MCF 10A (cell line): ENCODE measurements at places on chromosomes 7 and 10. TPM values are rescaled to one million over a fixed set of nuclear protein-coding genes. Genes with fewer than 3 reads are reported as not detected.

DNA sequence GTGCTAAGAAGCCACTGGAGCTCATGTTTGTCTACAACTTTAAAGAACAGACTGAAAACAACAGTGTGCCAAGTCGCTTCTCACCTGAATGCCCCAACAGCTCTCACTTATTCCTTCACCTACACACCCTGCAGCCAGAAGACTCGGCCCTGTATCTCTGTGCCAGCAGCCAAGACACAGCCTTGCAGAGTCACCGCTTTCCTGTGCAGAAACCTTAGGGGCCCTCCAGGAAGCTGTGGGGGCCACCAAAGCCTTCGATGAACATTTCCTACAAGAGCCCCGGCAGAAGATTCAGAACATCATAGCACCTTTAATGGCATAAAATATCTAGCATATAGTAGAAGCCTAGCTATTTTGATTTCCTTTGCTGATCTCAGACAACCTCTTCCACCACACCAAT lies 88.0 kb upstream of the PRSS58 start:
- no peak overlapping the region for H3K4me3 ChIP-seq
- H3K4me1 ChIP-seq = no peaks in the 10 kb centered on the region
- H3K36me3 ChIP-seq = no peaks in the 10 kb centered on the region

- no peak overlapping the region for H3K27ac ChIP-seq
- no peaks in the 10 kb centered on the region for H3K4me1 ChIP-seq
- H3K4me3 ChIP-seq = no peak overlapping the region
- H3K36me3 ChIP-seq = no peaks in the 10 kb centered on the region
Measured at GRCh38 chr7:9978106-9979064, 995.3 kb upstream of the PHF14 start.

DNA sequence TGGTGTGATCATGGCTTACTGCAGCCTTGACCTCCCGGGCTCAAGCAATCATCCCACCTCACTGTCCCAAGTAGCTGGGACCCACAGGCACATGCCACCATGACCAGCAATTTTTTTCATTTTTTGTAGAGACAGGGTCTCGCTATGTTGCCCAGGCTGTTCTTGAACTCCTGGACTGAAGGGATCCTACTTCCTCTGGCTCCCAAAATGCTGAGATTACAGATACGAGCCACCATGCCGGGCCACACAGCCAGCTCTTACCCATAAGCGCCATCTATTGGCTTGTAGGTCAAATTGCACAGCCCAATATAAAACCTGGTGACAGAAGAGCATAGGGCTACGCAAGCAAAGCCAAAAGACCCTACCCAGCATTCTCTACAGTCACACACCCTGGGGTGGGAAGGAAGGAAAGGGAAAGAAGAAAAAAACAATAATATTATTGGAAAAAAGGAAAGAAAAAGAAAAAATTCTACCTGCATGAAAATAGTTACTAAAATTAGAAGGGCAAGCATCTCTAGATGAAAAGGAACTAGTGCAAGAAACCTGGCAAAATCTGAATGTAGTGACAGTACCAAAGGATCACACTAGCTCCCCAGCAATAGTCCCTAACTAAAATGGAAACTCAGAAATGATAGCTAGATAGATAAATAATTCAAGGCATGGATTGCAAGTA lies 29.4 kb upstream of the AMPH start:
- peaks cover 13% of the 10 kb centered on the region for H3K27me3 ChIP-seq
- no peaks in the 10 kb centered on the region for H3K4me1 ChIP-seq
- peak; percentile 62 for DNase-seq
- no peak overlapping the region for H3K27ac ChIP-seq
- H3K36me3 ChIP-seq = no peaks in the 10 kb centered on the region

ABCB1 gene
- not detected in 2 replicates for total RNA-seq

TYW1B gene
- 0.93 and 0.98 TPM in 2 replicates for total RNA-seq

PLXDC2 gene
- 10.6 and 23.3 TPM in 2 replicates for total RNA-seq

FAM171A1 gene
- 9.3 and 15.9 TPM in 2 replicates for total RNA-seq

PDE1C gene
- 0.14 and 0.27 TPM in 2 replicates for total RNA-seq

DNA sequence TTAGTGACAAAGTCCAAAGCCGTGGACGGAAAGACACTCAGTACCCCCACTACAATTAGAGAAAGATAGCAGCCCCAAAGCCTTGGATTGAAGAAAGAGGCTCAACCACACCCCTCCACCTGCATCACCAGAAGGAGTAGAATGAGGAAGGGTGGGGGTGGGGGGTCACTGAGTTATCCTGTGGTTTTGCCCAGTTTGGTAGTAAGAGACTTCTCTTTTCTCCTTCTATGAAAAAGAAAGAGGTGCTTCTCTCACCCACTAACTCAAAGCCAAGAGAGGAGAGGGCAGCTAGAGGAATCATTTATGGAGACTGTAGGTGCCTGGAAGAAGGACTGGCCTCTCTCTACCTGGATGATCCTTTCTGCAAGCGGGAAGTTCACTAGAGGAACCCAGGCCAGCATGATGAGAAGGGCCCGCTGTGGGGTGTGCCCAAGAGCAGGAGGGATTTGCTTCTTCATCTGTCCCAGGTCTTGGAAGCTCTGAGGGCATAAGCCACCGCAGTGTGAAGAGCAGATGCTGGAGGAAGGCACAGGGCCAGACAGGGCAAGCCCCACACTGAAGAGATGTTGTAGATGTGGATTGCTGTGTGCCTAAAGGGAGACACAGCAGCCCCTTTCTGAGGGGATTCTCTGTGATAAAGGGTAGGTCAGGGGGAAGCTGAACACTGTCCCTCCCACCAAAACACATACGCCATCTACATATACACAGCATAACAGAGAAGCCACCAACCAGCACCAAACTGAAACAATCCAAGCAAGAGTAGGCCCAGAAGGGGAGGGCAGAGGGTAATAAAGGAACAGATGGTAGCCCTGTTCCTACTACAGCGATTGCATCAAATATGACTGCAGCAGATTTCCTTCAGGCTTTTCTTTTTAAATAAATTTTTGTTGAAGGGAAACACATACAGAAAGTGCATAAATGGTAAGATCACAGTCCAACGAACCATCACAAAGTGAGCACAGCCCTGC lies 25.8 kb upstream of the LANCL2 start:
- H3K27me3 ChIP-seq = peaks cover 47% of the 10 kb centered on the region
- H3K36me3 ChIP-seq = no peaks in the 10 kb centered on the region
- DNase-seq = no peak
- no peak overlapping the region for H3K4me3 ChIP-seq

DNA sequence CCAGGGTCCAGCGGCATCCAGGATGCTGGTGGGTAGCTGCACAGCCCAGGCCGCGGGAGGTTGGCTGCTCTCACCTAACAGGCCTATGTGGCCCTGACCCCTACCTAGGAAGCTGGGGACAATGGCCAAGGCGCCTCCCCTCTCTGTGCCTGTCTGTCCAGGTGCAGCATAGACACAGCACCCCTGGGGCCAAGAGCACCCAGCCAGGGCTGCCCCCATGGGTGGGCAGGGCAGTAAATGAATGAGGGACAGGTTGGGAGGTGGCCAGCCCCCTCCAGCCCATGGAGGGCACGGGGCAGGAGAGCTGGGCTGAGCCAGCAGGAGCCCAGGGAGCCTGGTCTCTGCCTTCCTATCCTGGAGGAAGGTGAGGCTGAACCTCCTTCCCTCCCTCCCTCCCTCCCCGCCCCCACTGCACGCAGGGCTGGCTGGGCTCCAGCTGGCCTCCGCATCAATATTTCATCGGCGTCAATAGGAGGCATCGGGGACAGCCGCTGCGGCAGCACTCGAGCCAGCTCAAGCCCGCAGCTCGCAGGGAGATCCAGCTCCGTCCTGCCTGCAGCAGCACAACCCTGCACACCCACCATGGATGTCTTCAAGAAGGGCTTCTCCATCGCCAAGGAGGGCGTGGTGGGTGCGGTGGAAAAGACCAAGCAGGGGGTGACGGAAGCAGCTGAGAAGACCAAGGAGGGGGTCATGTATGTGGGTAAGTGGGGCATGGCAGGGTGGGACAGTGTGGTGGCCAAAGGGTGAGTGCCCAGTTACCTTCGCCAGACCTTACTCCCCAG lies at the start of gene SNCG:
TSS of gene SNCG (plus strand) at position 484 of the 785 bp plus-strand sequence. CDS start at position 583, 99 bp downstream.
- no peak within 1 kb of the TSS for H3K27ac ChIP-seq
- H3K4me1 ChIP-seq = peaks cover 12% of the 10 kb centered on the region
- DNase-seq = peak; percentile 71
- H3K27me3 ChIP-seq = no peaks in the 10 kb centered on the region

DNA sequence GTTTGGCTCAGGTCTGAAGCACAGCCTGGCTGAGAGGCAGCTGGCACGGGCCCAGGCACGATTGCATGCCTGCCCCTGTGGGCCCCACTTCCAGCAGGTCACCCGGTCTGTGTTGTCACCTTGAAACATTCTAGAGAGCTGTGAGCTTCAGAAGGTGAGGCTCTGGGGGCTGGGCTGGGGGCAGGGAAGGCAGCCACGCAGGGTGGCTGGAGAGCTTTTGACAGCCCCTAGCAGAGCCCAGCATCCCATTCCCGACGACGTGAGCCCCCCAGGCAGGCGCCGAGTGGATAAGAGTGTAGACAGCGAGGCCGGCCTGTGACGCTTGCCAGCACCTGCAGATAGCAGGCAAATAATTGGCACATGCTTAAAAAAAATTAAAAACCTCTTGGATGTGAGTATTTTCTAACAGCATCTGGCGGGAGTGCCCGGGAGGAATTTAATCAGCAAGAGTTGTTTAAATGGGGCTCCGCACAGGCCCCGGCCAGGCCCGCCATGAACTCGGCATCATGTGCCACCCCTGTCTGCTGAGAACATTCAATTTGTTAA lies 212.0 kb upstream of the TBX20 start:
- no peaks in the 10 kb centered on the region for H3K4me1 ChIP-seq
- H3K27me3 ChIP-seq = peaks cover 26% of the 10 kb centered on the region
- H3K4me3 ChIP-seq = no peak overlapping the region
- no peak for DNase-seq
- no peak overlapping the region for H3K27ac ChIP-seq
- H3K36me3 ChIP-seq = no peaks in the 10 kb centered on the region

DNA sequence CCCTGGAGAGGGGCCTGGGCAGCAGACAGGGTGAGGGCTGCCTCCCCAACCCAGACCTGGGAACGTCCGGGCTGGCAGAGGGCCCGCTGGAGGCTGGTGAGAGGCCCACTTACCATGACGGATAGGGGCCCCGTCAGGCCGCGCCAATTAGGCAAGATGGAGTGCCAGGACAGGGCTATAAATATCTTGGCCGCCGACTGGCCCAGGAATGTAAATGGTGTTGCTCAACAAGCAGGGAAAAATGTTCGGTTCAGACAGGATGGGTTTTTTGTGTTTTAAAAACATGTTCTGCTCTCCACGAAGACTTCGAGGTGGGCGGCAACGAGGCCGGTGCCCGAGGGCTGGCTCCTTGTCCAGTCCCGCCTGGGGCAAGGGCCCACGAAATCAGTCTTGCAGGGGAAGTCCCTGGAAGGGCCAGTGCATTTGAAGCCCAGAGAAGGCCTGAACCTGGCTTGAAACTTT lies 35.8 kb upstream of the ELN start:
- no peak overlapping the region for H3K4me3 ChIP-seq
- H3K27me3 ChIP-seq = no peaks in the 10 kb centered on the region
- H3K27ac ChIP-seq = no peak overlapping the region
- peaks cover 13% of the 10 kb centered on the region for H3K4me1 ChIP-seq
- H3K36me3 ChIP-seq = peaks cover 11% of the 10 kb centered on the region
- DNase-seq = peak; percentile 72

GRCh38 chr7:76232698-76233097 lies 31.0 kb downstream of the SRRM3 start:
- H3K27ac ChIP-seq = no peak overlapping the region
- DNase-seq = no peak
- H3K27me3 ChIP-seq = peaks cover 65% of the 10 kb centered on the region
- no peak overlapping the region for H3K4me3 ChIP-seq

- DNase-seq = peak; percentile 67
- peaks cover 5% of the 10 kb centered on the region for H3K36me3 ChIP-seq
- H3K27me3 ChIP-seq = no peaks in the 10 kb centered on the region
- H3K4me1 ChIP-seq = peaks cover 14% of the 10 kb centered on the region
- no peak overlapping the region for H3K27ac ChIP-seq
Measured at GRCh38 chr10:30581779-30582380, 47.7 kb downstream of the LYZL2 start.
